ENCODE measurements at places on chromosomes 13 and 19.

DNA sequence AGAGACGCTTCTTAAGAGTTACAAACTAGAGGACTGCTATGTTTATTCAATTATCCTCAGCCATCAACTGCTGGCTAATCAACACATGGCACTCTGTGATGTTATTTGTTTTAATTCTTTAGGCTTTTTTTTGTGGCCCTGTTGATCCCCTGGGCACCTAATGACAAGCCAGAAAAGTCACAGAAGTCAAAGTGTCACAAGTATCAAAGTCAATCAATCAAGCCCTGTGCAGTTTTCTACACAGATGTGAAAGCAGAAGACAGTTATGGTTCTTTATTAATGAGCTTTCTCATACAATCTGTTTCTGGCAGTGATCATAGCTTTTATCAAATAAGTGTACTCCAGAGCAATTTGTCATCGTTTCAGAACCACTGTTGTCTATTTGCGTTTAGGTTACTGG lies 34.3 kb downstream of the MYO16 start:
- DNase-seq = no peak

DNA sequence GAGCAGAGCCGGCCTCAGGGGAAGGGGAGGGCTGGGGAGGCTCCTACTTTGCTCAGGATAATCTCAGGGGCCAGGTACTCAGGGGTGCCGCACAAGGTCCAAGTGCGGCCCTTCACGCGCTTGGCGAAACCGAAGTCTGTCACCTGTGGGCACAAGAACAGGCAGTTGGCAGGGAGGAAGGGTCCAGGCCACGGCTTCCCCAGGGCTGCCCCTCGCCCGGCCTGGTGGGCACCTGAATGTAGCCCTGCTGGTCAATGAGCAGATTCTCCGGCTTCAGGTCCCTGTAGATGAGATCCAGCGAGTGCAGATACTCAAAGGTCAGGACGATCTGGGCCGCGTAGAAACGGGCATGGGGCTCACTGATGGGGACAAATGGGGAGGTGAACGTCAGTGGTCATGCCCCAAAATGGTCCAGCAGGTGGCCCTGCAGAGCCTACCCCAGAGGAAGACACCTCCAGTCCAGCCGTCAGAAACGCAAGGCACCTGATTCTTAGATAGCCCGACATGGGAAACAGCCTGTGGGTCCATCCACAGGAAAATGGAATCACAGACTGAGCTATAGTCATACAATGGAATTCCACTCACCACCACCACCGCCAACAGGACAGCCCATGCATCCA lies 7.1 kb upstream of the SAMD1 start:
- no peak for DNase-seq

GRCh38 chr13:50594276-50595051 lies 249.0 kb downstream of the DLEU7 start:
- DNase-seq = no peak

DNA sequence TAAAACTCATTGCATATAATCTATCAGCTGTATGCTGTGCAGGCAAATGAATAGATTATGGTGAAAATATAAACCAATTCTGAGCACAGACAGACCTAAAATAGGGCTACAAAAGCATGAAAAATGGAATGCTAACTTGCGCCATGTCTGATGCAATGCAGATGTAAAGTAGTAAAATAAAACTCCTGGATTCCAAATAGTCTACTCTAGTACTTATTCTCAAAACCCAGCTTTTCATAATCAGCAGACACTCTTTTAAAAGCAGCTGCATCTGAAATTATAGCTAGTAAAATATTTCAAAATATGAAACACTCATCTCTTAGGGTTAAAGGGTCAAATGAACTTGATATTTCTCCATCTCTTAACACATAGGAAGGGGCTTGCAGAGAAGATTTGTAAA lies 4.7 kb upstream of the POMP start:
- DNase-seq = no peak

GRCh38 chr13:25252225-25252624 lies 35.1 kb downstream of the MTMR6 start:
- DNase-seq = no peak

DNA sequence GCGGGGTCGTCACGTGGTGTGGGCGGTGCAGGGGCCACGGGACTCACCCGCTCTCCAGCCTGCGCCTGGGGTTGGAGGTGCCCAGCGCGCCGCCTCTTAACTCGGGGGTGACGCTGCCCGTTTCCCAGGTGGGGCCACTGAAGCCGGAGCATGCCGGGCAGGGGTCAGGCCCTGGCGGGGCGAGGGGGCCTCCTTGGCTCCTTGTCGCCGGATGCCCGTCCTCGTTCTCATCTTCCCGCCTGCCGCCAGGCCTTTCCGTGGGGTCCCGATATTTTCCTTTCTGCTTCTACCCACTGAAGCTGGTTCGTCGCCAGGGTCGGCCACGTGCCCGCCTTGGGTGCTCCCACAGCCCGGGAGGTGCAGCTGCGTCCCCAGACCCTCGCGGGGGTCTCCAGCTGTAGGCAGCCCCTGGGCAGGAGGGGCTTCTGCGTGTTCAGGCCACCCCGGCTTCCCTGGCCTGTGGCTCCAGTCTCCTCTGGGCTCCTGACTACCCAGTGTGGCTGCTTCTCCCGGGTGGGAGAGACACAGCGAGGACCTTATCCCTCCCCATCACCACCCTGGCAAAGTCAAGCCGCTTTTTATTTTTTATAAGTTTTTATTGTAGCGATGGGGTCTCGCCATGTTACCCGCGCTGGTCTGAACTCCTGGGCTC lies 772 bp downstream of the FAM174C start:
- no peak for DNase-seq

DNA sequence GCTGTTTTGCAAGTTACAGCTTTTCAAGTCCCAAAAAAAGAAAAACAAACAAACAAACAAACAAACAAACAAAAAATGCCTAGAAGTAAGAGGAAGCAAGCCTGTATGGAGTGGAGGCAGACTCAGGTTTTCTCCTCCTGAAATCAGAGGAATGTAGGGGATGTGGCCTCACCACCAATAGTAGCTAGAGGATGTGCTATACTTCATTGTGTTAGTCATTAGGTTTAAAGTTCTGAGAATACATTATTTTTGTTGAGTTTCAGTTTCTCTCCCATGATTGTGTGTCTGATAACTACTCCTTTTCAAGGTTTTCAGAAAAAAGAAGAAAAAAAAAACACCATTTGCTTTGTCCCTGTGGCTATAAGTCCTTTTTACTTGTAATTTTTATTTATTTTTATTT lies 524.5 kb downstream of the GPC6 start:
- DNase-seq = no peak

DNA sequence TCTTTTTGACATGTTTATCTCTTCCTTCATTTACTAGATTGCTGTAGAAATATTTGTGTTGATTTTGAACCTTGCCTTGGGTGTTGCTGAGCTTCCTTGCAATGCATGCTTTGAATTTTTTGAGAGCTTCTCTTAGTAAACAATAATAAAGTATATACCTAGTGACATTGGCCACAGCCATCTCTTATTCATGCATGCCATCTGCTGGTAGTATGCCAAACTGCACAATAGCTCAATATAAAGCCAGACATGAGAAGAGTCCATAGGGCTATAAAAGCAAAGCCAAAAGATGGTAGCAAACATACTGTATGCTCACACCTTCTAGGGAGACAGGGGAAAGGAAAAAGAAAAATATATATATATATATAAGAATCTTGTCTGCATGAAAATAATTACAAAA lies 18.9 kb upstream of the ZSCAN5A start:
- peak; percentile 87 for DNase-seq

DNA sequence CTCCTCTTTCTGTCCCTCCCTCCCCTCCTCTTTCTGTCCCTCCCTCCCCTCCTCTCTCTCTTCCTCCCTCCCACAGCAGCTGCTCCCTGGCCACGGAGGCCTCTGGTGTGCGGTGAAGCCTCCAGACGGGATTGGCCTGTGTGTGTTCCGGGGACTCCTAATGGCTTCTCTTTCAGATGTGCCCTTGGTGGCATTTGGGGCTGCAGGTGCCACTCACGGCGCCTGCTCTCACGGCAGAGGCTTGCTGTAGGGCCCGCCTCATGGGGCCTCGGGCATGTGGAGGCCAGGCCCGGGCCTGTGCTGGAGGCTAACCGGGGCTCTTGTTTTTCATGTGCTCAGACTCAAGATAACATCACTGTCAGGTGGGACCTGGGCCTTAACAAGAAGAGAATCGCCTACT lies 20.9 kb downstream of the UPF1 start:
- DNase-seq = no peak

GRCh38 chr19:28292822-28293500 lies 920.0 kb downstream of the UQCRFS1 start:
- no peak for DNase-seq
